NCI-H1436 treated with DMSO at 0.1 percent for 48 hours (cell line): ENCODE measurements at places on chromosomes 3 and 15.

- DNase-seq = no peak
Observed at GRCh38 chr15:38868326-38869114, 303.9 kb upstream of the RASGRP1 start.

GRCh38 chr3:63582943-63583500 is 69.5 kb upstream of the SNTN start:
- DNase-seq = no peak

DNA sequence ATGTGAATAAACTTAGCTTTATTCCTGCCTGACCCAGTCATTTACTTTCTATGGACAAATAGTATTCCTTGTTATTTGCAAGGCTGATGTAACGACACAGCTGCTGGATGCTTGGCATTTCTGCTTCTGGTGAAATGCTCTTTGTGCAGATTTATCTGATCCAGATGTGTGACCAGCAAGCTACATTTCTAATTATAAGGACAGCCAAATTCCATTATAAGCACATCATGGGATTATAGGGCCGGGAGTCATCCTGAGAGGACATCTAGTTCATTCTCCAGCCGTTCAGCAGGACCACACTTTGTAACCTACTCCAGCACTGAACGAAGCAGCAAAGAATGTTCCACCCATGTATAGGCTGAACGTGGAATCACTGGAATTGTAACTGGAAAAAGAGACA is 42.9 kb downstream of the FNDC3B start:
- DNase-seq = no peak

DNA sequence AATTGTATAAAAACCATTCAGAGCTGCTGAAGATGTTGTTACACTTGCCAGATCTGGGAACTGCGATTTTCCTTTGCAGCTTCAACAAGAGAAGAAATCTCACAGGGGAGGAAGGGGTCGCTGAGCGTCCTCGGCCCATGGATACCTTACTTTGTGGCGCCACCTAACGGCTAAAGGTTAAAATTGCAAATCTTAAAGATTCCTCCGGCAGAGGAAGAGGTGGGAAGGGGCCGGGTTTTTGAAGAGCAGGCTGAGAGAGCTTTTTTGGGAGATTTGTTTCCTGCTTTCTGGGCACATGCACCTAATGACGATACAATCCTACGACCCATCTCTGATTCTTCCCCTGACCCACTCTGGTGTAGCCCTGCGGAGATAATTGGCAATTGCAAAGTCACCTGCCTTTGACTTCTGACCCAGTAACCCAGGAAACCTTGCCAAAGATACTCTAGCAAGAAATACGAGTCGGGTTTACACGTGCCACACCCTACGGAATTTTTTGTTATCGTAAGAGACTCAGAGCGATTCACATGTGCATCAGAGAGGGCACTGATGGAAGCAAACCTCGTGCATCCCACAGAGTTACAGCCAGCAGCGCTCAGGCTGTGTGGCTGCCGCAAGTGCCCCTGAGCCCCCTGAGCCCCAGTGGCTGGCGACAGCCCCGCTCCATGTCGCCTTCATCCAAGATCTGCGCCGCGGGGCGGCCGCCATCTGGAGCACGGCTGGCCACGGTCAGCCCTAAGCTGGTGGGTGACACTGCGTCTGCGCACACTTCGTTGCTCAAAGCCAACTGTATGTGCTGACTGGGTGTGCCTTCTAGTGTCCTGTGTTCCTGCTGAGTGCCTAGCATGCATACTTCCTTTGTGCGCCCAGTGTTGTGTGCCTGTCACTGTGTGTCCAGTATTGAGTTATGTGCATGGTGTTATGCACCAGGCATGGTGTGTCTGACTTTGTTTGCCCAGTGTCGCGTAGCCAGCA is 55.2 kb upstream of the CHRNA7 start:
- DNase-seq = no peak

DNA sequence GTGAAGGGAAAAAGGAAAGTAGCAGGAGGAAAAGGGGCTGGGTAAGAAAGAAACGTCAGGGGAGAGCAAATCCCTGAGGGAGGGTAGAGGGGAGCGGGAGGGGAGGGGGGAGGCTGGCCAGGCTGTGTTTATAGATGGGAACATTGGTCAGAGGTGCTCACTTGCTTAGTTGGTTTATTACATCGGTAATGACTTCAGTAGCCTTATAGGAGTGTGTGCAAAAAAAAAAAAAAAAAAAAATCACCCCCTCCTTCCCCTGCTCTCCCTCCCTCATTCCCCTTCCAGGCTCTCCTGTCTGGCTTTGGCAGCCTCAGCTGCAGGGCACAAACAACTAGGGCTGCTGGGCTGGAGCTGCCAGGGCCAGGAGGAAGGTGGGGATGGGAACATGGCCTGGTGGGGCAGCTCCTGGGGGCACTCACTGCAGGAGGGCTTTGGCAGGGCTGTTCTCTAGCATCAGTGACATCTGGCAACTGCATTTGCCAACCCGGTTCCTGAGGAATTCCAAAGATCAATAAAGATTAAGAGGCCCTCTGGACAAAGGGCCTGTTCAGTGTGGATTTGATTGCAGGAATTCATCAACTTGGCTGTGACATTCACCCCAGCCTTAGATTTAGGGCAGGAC is 334.5 kb upstream of the FRG2C start:
- no peak for DNase-seq

- no peak for DNase-seq
Observed at GRCh38 chr15:62491642-62492041, 326.6 kb upstream of the C2CD4B start.

- DNase-seq = no peak
Observed at GRCh38 chr3:41900265-41900664, 61.6 kb downstream of the ULK4 start.
